ENCODE measurements at places on chromosomes 11 and 22.

- no peak for DNase-seq
Observed at GRCh38 chr22:19003508-19003907, 67.4 kb upstream of the PRODH start.

DNA sequence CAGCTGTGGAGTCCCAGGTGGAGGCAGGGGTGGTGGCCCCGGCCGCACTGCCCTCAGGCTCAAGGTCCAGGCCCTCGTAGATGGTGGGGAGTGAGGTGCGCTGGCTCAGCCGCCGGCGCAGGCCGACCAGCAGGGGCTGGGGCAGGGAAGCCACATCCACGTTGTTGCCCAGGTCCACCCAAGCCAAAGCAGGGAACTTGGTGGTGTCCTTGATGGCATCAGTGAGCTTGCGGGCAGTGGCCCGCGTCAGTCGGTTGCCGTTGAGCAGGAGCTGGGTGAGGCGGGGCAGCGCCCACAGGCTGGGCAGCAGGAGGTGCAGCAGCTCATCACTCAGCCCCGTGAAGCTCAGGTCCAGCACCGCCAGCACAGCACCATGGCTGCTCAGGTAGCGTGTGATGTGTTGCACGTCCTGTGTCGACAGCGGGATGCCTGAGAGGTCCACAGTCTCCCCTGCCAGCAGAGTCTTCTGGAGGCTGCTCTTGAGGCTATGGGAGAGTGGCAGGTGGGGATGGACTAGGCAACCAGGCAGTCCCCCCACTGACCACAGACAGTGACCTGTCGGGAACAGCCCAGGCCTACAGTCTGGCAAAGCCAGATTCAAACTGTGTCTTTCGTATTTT lies 6.8 kb downstream of the LRRC75B start:
- DNase-seq = no peak

DNA sequence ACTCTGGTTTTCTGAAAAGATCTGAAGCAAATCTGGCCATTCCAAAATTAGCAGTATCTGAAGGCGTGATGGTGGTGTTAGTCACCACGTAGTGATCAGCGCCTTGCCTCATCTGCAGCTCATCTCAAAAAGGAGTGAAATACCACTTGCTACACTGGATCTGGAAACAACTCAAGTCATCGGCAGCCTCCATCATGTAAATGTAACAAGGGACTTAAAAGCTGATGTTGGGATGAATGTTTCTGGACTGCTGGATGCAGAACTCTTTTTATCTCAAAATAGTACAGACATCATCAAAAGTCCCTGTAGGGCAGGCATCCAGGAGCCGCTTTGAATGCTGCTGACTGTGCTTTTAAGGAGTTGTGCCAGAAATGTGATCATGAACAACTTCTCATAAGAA lies 14.1 kb upstream of the APLP2 start:
- DNase-seq = no peak

GRCh38 chr22:35530700-35531099 lies 9.9 kb upstream of the RASD2 start:
- DNase-seq = no peak

GRCh38 chr11:44094260-44094868 lies 1.1 kb upstream of the EXT2 start:
- DNase-seq = peak; percentile 57

- DNase-seq = no peak
Observed at GRCh38 chr22:24137595-24137994, 43.7 kb upstream of the SUSD2 start.

GRCh38 chr11:95849087-95849825 lies 59.0 kb downstream of the CEP57 start:
- DNase-seq = peak; percentile 12

DNA sequence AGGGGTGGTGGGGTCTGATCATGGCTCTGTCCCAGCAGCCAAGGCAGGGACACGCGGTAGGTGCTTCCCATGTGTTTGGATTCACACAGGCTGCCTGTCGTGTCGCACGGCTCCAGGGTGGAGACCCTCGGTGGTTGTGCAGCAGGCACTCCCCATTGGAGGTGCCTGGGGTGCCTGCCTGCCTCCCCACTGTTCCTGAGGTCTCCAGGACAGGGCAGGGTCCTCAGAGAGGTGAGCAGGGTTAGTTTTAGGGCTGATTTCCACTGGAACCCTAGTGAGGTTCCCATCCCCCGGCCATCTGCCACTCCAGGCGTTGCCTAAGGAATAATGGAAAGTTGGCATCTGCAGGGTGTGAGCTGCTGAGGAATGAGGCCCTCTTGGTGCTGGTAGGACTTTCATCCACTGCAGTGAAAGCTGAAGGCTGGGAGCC lies 32.3 kb downstream of the OSBPL5 start:
- DNase-seq = no peak

- DNase-seq = no peak
Observed at GRCh38 chr11:5124891-5125620, 13.1 kb downstream of the OR52A5 start.

- DNase-seq = no peak
Observed at GRCh38 chr11:75301131-75301530, 50.3 kb downstream of the ARRB1 start.

DNA sequence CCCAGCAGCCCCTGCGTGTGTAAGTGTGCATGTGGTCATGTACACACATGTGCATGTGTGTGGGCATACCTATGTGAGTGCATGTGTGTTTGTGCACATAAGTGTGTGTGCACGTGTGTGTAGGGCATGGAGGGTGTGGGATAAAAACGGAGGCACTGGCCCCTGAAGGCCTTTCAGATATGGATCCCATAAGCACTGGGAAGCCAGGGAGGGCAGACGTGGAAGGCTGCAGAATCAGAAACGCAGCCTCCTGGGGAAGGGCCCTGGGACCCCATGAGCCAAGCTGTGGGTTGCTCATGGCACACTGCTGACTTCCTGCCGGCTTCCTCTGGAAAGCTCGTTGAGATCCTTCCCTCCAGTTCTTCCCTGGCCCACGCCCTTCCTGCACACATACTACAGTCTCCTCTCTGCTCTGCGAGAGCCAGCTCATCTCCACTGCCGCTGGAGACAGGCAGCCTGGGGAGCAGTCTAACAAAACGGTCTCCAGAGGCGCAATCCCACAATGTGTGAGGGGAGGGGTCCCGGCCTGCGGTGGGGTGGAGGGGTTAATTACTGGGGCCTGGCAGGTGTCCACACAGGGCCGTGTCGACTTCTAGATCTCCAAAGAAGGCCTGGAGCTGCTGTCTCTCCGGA lies 435.2 kb upstream of the B3GAT1 start:
- DNase-seq = no peak

- DNase-seq = no peak
Observed at GRCh38 chr11:123132881-123133280, 62.2 kb downstream of the CLMP start.

GRCh38 chr22:19127329-19128008 lies 3.6 kb upstream of the TSSK2 start:
- DNase-seq = no peak

- DNase-seq = no peak
Observed at GRCh38 chr11:99571094-99571493, 550.3 kb downstream of the CNTN5 start.

- DNase-seq = no peak
Observed at GRCh38 chr11:62770778-62771143, 435 bp upstream of the TAF6L start.

DNA sequence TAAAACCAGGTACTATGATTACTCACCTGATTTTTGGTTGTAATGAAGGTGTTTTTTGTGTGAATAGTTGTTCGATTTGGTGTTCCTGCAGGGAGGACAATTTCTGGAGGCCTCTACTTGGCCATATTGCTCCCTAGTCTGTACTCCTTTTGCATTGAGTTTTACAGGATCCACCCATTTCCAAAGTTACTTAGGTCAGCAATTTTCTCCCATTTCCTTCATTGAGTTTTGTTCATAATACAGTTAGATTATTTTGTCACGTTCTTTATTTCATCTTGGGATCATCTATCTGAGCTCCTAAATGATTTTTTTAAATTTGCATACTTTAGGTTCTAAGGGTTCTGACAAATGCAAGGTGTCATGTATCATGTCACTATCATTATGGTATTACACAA lies 20.1 kb upstream of the AQP11 start:
- no peak for DNase-seq

Data from stimulated activated CD4-positive, alpha-beta T cell treated with anti-CD3 and anti-CD28 coated beads, Interleukin-4, amount 100 ng/mL, for 4 hours (primary cell).